Heart left ventricle (tissue), 16 donors: ENCODE measurements at places on chromosomes 1 and 21.

DNA sequence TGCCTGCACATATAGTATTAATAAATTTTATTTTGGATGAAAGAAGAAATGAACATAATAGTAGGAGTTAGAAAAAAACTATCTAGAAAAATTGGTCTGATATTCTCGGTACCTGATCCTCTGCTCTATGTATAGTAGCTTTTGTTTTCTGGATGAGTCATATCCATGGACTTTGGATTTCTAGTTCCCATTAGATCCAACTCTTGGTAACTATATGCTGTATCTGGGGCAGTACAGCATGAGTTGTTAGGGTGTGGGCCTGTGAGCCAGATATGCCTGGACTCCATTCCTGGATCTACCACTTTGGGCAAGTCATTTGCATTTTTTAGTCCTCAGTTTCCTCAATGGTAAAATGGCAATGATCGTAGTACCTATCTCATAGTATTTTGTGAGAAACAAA is 372.2 kb upstream of the PKN2 start:
- DNase-seq: no peak

- no peak for DNase-seq
Measured at GRCh38 chr21:29477941-29478340, 179.2 kb downstream of the BACH1 start.

- DNase-seq: no peak
Measured at GRCh38 chr1:17191990-17192242, 13.0 kb upstream of the PADI1 start.

DNA sequence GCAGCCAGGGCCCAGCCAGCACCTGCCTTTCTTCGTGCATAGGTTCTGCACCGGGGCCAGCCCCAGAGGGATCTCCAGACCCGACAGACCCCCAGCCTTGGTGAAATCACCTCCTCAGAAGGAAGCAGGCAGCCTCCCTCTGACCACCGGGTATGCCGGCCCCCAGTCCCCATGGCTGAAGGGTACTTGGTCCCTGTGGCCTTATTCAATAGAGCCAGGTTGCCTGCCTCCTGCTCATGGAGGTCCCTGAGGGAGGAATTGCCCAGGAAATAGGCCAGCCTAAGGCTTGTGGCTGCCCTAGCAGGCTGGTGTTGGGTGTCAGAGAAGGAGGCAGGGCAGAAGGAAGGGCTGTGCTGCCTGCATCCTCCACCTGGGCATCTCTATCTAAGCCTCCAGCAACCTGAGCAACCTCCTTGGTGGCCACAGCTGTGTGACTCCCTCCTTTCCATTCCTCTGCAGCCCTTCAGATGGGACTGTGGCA is 338.2 kb upstream of the VAMP3 start:
- no peak for DNase-seq

- no peak for DNase-seq
Measured at GRCh38 chr1:213067352-213067751, 16.3 kb downstream of the RPS6KC1 start.

DNA sequence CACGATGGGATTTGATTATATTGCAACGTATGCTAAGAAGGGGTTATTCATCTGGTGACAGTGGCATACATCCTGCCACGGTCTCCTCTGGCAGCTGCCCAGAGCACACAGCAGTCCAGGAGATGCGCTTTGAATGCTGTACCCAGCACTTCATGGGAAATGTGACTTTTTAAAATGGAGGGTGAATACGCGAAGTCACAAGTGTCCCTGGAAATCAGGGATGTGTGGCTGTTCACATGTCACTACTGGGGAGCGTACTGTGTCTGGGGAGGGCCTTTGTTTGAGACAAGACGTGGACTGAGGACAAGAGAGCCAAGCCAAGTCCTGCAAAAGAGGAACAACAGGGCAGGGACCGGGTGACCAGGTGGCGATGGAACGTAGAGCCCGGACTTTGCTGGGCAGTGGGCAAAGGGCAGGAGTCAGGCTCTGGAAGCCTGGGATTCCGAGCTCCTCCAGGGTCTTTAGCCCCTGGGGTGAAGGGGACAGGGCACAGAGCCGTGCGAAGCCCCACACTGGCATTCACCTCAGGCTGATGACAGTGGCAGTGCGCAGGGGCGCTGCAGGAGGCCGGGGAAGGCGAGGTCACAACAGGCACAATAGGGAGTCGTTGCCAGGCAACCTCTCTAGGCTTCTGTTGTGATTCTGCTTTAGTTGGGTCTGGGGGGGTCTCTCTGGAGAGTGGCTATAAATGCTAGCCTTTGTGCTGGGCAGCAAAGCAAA is 11.4 kb upstream of the ZBTB21 start:
- no peak for DNase-seq

- DNase-seq: no peak
Measured at GRCh38 chr1:162301696-162302095, 75.0 kb downstream of the SPATA46 start.

GRCh38 chr1:64327119-64327518 is 123.7 kb downstream of the UBE2U start:
- no peak for DNase-seq

DNA sequence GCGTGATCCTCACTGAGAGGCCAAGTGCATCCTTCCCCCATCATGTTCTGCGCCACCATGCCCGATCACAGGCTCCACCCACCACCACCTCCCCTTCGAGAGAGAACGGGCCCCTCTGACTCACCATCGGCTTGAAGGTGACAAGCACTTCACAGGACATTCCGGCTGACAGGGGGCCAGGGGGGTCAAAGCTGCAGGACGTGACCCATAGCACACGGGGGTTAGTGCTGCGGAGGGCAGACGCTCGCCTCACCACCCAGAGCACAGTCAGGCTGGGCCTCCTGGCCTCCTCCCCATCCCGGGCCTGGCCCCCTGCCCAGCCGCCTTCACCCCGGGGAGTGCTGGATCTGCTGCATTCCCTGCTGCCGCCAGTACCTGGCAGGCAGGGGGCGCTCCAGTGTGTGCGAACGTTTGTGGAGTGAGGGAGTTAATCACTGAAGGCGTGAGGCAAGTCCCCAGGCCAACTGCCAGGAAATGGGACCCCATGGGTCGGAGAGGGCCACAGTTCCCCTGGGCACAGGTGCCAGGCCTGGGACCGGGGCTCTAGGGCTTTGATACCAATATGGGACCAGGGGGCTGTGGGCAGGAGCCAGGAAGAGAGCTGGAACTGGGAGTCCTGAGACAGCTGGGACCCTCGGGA is 40.9 kb upstream of the TMEM52 start:
- DNase-seq: peak; percentile 90

DNA sequence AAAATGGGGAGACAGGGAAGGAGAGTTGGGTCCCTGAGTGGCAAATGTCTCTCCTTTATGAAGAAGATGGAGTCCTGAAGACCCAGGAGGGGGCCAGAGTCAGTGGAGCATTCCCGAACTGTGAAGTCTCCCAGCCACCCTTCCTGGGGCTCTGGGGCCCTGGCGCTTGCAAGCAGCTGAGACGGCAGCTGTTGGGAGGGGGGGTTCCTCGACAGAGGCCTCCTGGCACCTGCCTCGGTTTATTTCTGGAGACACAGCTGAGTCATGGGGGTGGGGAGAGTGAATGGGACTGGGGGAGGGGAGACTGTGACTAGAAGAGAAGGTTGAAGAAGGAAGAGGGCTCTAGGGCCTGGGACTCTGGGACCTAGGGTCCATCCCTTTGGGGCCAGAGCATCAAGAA is 14.0 kb downstream of the NES start:
- DNase-seq: peak; percentile 85

DNA sequence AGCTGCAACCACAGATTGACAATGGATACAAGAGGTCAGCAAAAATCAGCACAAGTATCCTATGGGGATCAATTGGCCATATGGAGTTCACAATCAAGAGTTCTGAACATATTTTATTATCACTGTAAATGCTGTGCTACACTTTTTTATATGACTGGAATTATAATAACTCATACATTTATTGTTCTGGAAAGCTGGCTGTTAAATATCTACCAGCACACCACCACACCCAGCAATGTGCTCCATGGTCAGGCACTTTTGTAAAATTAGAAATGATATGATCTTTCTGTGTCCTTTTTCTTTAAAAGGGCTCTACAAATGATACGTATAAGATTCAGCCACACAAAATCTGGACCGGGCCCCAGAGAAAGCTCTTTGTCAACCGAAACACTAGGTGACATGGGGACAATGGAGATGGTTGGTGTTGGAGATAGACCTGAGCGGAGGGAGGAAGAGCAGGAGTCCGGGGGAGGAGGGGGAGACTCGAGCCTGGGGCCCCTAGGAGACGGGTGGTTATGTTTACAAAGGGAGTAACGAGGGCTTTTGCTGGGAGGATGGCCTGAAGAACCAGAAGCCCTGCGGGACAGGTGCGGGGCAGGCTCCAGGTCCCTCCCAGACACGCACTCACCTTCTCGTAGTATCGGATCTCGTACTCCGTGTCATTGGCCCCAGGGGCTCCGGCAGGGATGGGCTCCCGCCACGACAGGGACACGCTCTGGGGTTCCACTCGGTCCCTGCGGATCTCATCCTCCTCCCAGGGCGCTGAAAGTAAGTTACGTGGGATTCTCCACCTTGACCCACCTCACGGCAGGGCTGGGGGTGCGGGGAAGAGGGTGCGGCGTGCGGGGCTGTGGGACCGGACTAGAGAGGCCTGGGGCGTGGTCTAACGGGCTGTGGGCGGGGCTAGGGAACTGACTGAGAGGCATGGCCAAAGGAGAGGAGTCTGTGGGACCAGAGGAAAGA is 30.0 kb downstream of the EPHA10 start:
- DNase-seq: no peak

DNA sequence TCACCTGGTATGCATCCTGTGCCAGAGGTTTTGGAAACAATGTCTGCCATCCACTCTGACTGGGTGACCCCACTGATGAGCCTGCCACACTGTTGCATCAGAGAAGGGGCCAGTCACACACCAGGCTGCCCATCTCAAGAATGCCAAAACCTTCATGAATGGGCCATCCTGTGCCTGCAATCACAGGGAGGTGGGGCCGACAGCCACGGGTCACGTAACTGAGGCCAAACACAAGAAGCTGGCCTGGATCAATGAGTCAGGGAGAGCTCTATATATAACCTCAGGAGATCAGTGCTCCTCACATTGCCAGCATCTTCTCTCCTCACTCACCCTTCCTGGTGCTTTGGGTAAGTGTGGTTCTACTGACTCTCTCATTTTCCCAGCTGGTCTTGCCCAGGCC is at the start of gene LORICRIN:
Gene LORICRIN, plus strand, starts transcription at position 301 of the 400 bp plus-strand sequence. CDS start 1,263 bp downstream, outside the sequence.
- DNase-seq: no peak

DNA sequence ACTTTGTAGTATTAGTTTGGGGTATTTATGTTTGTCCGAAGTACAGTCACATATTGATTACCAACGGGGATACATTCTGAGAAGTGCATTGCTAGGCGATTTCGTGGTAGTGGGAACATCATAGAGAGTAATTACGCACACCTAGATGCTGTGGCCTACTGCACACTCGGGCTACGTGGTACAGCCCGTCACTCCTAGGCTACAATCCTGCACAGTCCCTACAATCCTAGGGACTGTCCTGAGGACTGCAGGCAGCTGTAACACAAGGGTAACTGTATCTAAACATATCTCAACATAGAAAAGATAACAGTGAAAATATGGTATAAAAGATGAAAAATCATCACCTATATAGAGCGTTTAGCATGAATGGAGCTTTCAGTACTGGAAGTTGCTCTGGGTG is 18.6 kb downstream of the EXOC8 start:
- DNase-seq: no peak

DNA sequence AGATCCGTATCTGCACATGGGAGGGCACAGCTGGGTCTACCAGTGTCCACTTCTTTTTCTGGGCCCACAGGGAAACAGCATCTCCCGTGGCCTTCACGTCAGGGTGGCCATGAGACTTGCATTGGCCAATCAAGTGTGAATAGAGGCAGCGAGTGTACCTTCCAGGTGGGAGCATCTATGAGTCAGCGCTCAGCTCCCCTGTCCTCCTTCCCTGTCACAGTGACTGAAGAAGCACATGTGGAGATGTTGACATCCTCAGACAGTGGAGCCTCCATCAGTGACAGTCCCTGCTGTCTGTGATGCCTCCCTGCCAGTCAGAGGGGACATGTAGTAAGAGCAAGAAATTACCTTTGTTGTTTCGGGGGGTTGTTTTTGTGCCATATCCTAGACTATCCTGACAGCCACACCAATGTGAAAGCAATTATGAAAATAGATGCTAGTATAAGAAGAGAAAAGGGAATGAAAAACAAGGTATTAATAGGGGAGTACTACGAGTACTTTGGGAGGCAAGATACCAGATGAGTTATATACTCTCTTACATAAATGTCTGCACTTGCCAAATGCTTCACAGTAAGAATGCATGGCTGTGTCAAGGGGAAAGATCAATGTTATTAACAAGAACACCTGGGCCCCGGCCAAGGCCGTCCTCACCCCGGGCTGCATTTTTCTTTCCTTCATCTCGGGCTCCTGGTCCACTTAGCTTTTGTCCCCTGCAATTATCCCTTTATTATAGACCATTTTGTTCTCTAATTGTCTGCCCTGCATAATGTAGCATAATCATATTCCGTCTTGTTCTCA is 86.0 kb downstream of the MATN1 start:
- DNase-seq: no peak

DNA sequence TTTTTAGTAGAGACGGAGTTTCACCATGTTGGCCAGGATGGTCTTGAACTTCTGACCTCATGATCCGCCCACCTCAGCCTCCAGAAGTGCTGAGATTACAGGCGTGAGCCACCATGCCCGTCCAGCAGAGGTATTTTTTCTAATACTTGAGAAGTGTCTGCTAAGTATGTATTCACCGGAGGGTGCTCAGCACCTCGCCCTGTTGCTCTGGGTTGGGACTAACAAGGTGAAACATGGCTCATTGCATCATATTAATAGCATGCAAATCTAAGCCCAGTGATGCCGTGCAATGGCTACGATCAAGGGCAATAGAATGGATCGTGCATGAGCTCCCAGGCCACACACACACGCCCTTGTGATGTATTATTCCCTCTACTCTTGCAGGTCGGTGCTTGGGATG is 68.7 kb downstream of the PDE9A start:
- no peak for DNase-seq

GRCh38 chr1:56417646-56418045 is 161.7 kb downstream of the PLPP3 start:
- no peak for DNase-seq

DNA sequence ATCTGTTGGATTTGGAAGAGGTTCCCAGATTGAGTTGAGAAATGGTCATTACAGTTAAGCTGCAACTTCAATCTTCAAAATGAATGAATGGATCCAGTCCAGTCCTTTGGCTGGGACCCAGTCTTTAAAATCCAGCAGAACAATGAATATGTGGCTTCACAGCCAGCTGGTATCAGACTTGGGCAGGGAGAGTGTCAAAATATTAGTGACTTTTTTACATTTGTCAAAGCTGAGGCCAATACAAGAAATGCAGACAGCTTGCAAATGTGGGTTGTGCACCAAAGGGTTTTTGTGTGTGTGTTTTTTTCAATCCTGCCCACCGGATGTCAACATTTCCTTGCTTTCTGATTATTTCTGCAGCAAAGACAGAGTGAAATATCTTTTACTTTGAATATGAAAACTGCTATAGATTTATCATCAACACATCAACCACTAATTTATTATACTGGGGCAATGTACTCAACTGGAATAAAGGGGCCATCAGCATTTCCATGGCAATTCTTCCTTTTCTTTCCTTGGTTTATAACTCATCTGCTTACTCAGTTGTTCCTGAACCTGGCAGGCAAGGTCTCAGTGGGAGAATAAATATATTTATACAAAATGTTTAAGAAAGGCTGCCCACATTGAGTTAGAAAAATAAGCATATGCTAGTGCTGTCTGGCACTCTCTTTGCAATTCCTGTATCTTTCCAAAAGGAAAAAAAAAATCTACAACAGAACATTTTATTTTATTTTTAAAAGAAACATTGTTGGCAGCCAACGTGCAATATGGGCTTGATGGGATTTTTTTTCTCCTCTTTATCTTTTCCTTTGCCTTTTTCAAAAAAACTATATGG is 491.6 kb upstream of the C1orf87 start:
- DNase-seq: no peak
